Jurkat, Clone E6-1 (cell line): ENCODE measurements at places on chromosomes 16 and 17.

DNA sequence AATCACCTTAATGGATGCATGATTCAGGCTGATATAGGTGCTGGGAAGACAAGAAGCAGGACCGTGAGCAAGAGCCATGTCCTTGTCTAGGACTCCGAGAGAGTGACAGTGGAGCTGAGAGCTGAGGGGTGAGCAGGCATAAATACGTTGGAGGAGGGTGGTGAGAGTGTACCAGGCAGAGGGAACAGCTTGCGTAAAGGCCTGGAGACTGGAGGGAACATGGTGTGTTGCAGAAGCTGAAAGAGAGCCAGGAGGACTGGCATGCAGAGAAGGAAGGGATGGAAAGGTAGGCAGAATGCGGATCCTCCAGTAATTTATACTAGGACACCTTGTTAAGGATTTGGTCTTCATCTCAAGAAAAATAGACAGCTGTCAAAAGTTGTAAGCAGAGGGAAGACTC lies 653.2 kb downstream of the HS3ST4 start:
- no peak for DNase-seq

GRCh38 chr17:58112970-58113631 lies 29.9 kb downstream of the DYNLL2 start:
- peak; percentile 71 for DNase-seq

GRCh38 chr16:22945361-22945760 lies 131.4 kb downstream of the HS3ST2 start:
- DNase-seq, result no peak

DNA sequence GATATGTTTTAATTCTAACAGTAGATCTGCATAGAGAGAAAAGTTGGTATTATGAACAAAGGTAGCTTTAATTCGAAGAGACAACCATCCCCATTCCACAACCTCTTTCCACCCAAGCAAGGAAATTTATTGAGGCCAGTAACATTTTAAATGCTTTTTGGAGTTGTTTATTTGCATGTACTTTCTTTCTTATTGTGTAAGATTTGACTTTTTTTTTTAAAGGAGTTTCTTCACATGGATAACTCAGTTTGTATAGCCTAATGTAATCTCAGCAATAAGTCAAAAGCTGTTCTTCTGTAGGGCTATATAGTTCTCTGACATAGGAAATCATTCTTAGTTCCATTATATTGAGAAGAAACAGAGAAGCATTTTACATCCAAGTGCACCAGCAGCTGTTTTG lies 163.3 kb downstream of the PRKCA start:
- no peak for DNase-seq

DNA sequence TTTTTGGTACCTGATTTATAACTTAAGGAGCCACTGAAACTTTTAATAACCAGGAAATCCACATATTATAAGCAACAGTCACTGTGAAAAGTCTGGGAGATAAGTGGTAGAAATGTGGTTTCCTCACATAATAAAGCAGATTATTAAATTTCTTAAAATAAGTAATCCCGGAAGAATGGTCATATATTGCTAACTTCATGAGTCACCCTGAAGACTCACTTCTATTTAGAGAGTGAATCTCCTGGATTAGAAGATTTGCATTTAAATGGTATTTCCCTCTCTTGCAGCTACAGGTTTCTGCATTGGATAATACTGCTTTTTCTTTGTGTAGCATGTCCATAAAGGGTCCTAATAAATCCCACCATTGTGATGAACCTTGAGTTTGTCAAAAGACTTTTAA lies 1286.8 kb upstream of the CDH8 start:
- no peak for DNase-seq

GRCh38 chr16:352547-353403 lies at the start of gene AXIN1:
TSS of gene AXIN1 (minus strand) at chr16:352723. CDS start at chr16:347025, 5,698 bp downstream.
- DNase-seq, result peak; percentile 91

- no peak for DNase-seq
These were observed 344.8 kb downstream of the SNX29 start for GRCh38 chr16:12321311-12321842.

- DNase-seq, result no peak
These were observed 48.6 kb downstream of the FOXL1 start for GRCh38 chr16:86626966-86627365.

DNA sequence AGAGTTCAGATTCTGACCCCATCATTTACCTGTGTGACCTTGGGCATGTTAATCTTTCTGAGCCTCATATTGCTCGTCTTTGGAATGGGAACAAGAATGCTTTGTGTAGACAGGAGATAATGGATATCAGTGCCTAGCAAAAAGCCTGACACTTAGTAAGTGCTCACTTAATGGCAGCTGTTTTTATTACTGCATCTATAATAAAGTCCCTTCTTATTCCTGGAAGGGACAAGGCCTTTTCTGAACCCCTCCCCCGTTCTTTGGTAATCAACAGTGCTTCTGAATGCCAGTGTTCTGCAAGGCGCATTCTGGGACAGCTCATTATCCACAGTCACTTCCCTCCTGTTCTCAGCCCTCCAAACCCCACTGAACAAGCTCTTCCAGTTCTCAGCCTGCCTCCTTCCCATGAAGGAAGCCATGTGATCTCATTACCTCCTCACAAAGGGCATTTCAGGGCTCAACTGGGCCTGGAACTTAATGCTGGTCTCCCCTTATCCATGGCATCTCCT lies 25.1 kb upstream of the SUPT4H1 start:
- no peak for DNase-seq

GRCh38 chr17:602436-602835 lies 112.2 kb downstream of the VPS53 start:
- DNase-seq, result no peak

DNA sequence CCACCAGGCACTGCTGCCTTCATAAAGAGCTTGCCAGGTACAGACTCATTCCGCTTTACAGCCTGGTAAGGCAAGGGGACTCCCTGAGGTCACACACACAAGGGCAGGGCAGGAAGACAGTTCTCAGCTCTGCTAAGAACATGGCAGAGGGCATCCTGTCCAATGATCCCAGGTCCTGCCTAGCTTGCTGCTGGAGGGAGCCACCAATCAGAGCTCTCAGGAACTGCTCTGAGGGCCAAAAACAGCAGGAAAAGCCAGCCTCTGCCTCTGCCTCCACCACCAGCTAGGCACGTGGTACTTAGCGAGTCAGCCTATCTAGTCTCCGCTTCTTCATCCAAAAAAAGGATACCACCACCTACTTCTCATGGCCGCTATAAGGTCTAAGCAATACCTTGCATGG lies 66.1 kb downstream of the GTF3C1 start:
- no peak for DNase-seq

GRCh38 chr17:81518785-81519283 lies 6.2 kb upstream of the ACTG1 start:
- DNase-seq, result no peak

DNA sequence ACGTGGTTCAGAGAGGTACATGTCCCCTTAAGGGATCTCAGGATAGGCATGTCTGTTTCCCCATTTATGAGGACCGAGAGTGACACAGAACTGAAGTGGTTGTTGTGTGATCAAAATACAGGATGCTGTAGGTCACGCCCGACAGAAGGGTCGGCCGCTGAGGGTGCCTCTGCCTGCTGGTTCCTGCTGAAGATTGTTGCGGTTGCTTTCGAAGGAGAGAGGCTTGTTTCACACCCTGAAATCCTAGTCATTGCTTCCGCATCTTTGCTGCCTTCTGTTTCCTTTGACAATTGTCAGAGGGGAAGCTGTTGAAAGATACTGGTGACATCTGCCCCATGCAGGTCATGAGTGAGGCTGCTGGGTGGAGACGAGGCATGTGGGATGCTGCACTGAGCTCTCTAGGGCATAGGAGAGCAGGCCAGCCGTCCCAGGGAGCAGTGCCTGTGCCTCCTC lies 3.8 kb upstream of the NAT9 start:
- peak; percentile 96 for DNase-seq

DNA sequence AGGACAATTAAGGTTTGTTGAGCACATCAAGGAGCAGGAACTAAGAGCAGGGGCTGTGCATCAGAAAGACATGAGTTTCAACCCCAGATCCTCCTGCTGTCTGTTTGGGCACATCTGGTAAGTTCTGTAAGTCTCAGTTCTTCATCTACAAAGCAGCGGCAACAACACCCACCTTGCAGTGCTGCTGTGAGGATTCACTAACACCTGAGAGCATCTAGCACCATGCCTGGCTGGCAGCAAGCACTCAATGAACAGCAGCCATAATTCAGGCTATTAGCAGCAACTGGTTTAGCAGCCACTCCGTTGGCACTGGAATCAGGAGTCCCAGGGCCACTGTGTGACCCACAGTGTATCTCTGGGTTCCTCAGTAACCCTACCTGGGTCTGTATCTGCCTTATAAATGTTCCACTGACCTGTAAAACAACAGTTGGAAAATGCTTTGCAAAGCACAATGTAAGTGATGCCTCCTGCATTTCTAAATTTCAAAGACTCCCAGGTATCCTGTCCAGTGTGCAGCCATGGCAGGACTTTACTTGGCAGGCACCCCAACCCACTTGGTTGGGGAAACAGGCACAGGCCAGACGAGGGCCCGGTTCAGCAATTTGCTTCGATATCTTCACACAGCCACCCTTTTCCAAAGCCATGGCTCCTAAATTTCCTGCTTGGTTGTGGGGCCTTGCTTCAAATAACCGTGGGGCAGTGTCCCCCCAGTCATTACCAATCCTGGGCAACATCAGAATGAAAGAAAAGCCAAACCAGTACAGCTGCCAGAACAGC lies 4.2 kb downstream of the ST3GAL2 start:
- no peak for DNase-seq

- peak; percentile 37 for DNase-seq
These were observed at the start of gene UNKL for GRCh38 chr16:1414532-1415260. TSS of gene UNKL (minus strand) at chr16:1414704. CDS start at chr16:1414691, 13 bp downstream.

- DNase-seq, result no peak
These were observed 57.7 kb downstream of the TBC1D16 start for GRCh38 chr17:79977708-79978547.

DNA sequence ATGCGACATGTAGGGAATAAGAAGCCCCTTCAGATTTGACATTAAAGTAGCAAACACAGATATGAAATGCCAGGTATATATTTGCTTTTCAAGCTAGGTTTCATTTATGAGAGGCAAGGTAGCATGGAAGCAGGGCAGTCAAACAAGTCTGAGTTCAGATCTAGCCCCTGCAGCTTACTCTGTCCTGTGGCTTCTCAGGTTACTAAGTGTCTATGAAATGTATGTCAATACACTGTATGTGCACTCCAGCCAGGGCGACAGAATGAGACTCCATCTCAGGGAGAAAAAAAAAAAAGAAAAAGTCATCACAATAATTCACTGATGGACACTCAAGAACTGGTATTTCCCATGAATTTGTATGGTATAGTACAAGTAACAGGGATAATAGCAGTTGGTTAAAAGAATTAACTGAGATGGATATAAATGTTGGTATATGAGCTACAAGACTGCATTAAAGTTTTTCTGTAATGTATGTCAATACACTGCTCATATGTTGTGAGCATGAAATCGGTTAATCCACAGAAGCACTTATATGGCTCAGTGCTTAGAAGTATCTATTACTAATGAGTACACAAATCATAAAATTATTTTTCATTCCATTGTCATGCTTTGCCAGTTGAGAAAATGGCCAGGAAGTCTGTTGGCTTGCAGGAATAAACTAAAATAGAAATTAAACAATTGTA lies 2.9 kb upstream of the WSB1 start:
- DNase-seq, result no peak

GRCh38 chr16:4232541-4233386 lies 9.1 kb downstream of the SRL start:
- DNase-seq, result no peak

DNA sequence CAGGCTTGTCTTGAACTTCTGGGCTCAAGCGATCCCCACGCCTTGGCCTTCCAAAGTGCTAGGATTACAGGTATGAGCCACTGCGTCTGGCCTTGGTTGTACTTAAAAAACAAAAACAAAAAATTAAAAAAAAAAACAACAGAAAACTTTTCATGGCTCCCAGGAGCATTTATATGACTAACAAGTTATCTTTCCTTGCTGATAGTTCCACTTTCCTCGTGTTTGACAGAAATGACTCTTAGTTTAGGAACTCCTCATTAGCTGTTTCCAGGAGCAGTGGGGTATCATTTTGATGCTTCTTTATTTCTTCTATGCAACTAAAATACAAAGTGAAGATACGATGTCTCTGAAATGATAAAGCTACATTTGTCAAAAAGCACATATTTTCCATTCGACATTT lies 165.4 kb downstream of the PRKCA start:
- no peak for DNase-seq

DNA sequence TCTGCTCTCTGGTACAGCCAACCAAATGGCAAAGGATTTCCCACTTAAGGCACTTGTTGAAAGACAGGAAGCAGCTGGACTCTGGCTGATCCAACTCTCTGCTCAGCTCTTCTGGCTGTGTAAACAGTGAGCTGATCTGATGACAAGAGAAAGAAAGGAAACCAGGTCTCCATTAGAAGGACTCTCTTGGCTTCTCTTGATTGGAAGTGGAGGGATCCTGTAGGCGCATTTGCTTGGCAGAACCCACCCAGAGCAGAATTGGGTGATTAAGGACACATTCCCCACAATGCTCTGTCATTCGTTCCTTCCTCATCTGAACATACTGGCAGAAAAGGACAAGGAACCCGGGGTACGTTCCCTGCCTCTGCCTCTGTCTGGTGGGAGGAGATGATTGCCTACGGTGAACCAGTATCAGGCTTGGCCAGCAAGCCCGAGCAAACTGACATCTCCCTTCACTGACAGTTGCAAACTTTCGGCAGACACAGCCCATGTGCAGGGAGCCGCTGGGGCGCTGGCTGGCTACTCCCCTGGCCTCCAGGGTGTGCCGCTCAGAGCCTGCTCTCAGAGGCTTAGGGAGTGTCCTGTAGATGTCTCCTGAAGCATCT lies 29.1 kb downstream of the LDHD start:
- peak; percentile 69 for DNase-seq

DNA sequence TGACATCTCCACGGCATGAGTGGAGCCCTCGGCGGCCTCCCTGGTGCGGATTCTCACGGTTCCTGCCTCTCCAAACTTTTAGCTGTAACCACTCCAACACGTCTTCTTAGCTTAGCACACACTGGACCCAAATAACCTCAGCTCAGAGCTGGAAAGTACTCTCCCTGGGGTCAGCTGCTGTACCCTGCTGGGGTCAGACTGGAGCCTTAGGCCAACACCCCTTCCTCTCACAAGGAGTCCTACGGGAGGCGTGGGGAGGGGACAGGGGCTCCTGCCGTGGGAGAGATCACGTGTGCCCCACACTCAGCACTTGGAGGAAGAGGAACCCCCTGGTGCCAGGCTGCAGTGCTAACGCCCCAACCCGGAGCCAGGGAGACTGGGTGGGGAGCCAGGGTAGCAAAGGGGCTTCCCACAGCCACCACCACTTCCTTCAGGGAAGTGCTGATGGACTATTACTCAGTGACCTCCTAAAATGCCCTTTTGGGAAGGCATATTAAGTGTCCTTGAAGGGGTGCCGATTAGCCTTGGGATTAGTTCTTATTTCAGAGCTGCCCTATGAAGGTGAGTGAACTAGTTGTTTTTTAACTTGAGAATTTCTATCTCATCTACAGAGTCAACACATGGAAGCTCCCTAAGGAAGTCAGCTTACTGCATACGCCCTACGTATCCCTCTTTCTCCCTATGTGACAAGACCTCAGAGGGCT lies 124.0 kb downstream of the HIC1 start:
- DNase-seq, result no peak
